Stimulated activated naive CD8-positive, alpha-beta T cell treated with anti-CD3 and anti-CD28 coated beads, Interleukin-15, Interleukin-2, amounts not matched to agents 100 U/mL and 50 U/mL, for 24 hours (primary cell): ENCODE measurements at places on chromosomes 3 and 15.

DNA sequence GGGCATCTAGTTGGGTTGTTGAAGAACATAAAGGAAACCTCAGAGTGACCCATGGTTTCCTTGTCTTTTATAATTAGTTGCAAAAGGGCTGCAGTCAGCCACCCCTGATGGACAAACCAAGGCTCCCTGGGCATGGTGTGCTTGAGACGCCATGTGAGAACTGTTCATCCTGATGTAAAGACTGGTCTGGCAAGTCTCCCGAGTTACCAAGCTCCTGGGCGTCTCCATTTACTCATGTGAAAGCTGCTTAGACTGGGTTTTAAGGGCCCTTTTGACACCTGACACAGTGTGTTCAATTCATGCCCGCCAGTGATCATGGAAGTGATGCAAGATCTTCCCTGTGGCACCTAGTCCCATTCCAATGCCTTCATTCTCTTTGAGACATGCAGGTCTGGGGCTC is 49.4 kb downstream of the GRK7 start:
- no peak for DNase-seq

- DNase-seq = no peak
Observed at GRCh38 chr15:78914027-78914764, 30.6 kb downstream of the CTSH start.

- DNase-seq = no peak
Observed at GRCh38 chr3:4426261-4426781, 40.7 kb downstream of the SUMF1 start.

DNA sequence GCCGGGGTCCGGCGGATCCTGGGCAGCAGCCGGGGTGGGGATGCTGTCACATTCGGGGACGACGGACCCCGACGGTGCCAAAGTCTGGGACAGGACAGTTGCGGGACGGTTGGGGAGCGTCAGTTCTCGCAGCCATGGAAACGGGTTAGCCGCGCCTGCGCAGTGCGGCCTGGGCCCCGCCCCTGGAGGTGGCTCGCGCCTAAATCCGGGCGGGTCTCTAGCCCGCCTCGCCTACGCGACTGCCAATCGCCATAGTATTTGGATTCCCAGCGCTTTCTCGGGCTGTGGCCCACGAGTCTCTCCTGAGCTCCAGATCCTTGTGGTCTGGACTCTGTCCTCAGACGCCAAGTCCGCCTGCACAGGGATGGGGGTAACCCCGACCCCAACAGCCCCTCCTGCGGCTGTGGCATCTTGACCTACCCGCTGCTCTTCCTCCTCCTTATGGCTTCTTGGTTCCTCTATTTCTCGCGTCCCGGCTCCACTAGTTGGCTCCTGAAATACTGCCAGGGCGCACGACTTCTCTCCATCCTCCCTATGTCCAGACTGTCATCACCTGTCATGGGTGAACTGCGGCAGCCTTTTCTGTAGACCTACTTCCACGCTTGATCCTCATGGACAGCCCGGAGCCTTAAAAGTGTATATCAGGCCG is at the start of gene ZMYND10:
Gene ZMYND10 (minus strand): TSS at position 147 of the 649 bp plus-strand sequence. CDS start 153 bp downstream, outside the sequence.
- peak; percentile 82 for DNase-seq

GRCh38 chr15:35466476-35466875 is 79.5 kb downstream of the DPH6 start:
- no peak for DNase-seq

DNA sequence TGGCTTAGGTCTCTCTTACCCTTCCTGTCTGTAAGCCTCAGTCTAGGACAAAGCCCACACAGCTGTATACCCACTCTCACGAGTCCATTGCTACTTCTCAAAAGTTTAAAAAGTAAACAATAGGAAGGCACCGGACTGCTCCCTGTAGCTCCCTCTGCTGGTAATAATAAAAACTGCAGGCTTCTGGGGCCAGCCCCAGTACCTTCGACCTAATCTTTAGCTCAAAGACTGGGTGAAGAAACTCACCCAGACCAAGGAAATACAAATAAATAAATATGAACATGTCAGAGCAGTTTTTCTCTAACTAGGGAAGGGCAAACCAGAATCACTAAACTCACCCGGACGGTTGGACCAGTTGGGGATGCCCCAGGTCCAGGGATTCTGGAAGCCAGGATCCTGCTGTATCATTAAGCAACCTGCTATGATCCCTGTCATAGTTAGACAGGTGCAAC is 5.0 kb downstream of the FAM219B start:
- peak; percentile 64 for DNase-seq

DNA sequence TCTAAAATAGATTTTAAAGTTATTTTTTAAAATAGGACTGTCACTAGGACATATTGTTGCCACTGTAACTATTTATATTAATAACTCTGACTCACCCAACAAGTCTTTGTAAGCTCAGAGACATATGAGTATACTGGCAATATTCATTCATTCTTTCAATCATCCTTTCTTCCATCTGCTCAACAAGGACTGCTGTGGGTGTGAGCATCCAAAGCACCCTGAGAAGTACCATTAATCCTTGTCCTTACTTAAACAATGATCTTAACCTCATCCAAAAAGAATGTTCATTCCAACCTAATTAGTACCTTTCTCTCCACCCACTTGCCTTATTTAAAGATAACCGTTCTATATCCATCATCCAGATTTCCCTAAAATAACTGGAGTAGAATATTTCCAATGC is 94.2 kb upstream of the PPP2R3A start:
- DNase-seq = no peak

- DNase-seq = peak; percentile 9
Observed at GRCh38 chr3:54146506-54147239, 24.3 kb downstream of the CACNA2D3 start.

GRCh38 chr15:100740138-100740537 is 137.7 kb downstream of the ASB7 start:
- no peak for DNase-seq

GRCh38 chr3:156601497-156601896 is 46.6 kb upstream of the SSR3 start:
- DNase-seq = no peak

DNA sequence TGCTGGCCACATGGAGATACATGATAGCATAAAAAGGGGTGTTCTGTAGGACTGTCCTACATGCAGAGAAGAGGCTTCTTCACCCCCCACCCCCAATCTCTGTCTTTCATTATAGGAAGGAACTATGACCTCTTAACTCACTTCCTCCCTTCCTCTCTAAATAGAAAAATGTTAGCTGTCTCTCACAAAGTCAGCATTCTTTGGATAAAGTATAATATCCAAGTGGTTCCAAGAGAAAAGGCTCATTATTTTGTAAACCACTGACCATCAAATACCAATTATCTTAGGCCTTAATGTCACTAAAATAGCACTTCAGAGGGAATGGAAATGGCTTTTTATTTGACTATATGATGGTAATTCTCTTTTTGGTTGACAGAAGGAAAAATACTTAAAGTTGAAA is 95.3 kb upstream of the SLC2A2 start:
- DNase-seq = no peak

- no peak for DNase-seq
Observed at GRCh38 chr15:92468991-92469390, 75.3 kb downstream of the ST8SIA2 start.

GRCh38 chr3:11581237-11582190 is 62.2 kb downstream of the VGLL4 start:
- no peak for DNase-seq

DNA sequence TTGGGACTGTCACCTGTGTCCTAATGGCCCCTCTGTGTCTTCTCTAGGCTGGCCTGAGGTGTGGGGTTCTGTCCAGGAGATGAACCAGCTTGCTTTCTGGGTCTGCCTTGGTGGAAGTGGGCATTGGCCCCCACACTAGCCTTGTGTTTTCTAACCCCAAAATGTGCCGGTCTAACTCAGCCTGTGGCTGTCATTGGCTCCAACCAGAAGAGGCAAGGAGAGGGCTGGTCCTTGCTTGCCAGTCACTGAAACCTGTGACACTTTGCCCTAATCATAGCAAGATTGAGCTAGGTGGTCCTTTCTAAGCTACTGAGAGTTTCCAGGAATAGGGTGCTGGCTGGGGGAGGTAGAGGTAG is 2.2 kb downstream of the C15orf39 start:
- peak; percentile 32 for DNase-seq

- no peak for DNase-seq
Observed at GRCh38 chr15:61038910-61039309, 190.2 kb downstream of the RORA start.

DNA sequence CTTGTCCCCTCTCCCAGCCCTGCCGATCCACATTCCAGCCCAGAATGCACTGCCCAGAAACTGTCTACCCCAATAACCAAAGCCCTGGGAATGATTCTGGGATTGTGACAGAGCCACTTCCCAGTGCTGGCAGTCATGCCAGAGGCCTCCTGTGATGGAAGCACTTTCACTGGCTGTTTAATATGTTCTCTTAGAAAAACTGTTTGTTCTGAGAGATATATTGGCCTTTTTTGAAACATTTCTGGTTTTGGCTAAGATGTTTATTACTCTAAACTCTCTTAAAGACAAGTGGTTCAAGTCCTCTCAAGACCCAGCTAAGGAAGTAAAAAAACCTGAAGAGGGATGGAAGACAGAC is 74.0 kb upstream of the HACD2 start:
- no peak for DNase-seq

- DNase-seq = peak; percentile 23
Observed at GRCh38 chr3:8767667-8768363, 1.6 kb downstream of the OXTR start.

DNA sequence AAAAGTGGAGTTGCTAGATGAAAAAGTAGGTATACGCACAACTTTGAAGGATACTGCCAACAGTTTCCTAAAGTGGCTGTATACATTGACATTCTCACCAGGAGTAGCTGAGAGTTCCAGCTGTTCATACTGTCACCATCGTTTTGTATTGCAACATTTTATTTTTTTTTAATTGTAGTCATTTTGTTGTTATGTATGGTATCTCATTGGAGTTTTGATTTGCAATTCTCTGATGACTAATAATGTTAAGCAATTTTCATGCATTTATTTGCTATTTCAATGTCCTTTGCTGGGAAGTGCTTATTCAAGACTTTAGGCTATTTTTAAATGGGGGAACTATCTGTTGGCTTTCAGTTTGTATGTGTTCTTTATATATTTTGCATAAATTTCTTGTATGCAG is 185.1 kb upstream of the TGFBR2 start:
- DNase-seq = no peak
